ENCODE measurements at places on chromosomes 7 and 10. TPM values are rescaled to one million over a fixed set of nuclear protein-coding genes. Genes with fewer than 3 reads are reported as not detected.

The PDE6C gene
- total RNA-seq = not detected

The HOXA6 gene
- total RNA-seq = 1.6 TPM

DNA sequence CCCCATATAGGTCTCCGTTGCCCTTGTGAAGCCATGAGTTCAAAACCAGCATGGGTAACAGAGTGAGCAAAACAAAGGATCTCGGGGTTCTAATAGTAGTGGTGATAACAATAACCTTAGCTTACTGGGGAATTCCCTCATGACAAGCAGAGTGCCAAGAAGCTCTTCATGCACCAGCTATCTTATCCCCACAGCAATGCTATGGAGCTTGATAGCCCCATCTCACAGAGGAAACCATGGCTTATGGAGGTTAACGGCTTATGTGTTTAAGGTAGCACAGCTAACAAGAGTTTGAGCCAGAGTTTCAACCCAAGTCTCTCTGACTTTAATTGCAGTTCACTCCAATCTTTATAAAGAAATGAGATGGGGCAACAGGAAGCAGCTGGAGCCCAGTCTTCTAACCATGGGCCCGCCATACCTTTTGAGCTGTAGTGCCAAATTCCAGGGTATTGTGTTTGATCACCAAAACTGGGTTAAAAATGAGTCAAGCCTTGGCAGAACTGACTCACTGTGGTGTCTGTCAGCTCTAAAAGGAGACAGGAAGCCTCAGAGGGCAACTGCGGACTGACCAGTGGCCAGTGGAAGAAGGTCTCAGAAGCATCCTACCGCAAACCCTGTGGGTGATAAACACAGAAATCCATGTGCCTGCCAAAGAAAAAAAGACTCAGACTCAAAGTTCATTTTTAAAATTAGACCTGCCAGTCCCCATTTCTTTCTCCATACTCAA is 16.5 kb upstream of the PLAU start:
- no peak for DNase-seq
- peaks cover 22% of the 10 kb centered on the region for H3K4me1 ChIP-seq
- no peak overlapping the region for H3K27ac ChIP-seq
- H3K36me3 ChIP-seq = no peaks in the 10 kb centered on the region

- peaks cover 30% of the 10 kb centered on the region for H3K4me1 ChIP-seq
- no peak for DNase-seq
- H3K27ac ChIP-seq = peak overlapping the region; percentile 87
- H3K36me3 ChIP-seq = no peaks in the 10 kb centered on the region
- no peaks in the 10 kb centered on the region for H3K27me3 ChIP-seq
Measured at GRCh38 chr7:1944619-1945210, 274.6 kb downstream of the ELFN1 start.

DNA sequence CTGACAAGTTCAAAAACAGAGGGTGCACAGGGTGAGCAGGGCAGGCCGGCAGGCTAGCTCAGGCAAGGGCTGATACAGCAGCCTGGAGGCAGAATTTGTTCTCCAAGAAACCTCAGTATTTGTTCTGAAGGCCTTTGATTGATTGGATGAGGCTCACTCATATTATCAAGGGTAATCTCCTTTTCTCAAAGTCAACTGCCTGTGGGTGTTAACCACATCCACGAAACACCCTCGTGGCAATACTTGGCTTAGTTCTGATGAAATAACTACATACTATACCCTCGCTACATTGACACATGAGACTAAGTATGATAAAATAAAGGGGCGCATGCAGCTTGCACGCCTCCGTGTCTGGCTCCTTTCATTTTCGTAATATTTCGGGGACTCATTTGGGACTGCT is 4.4 kb upstream of the PPP2R2D start:
- no peak overlapping the region for H3K27ac ChIP-seq
- H3K4me1 ChIP-seq = peaks cover 7% of the 10 kb centered on the region
- peaks cover 47% of the 10 kb centered on the region for H3K27me3 ChIP-seq
- DNase-seq = no peak
- H3K4me3 ChIP-seq = peak overlapping the region; percentile 3

DNA sequence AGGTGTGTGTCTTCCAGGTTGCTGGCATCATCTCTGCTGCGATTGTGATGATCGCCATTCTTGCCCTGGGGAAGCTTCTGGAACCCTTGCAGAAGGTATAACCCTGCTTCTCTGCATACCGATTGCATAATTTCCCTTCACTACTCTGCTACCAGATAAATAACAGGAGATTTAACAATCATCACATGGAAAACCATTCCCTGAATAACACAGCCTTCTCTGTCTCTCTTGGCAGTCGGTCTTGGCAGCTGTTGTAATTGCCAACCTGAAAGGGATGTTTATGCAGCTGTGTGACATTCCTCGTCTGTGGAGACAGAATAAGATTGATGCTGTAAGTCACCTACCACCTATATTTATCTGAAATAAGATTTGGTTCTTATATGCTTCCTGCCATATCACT is 33.8 kb downstream of the SLC26A4 start:
- no peaks in the 10 kb centered on the region for H3K27me3 ChIP-seq
- H3K36me3 ChIP-seq = no peaks in the 10 kb centered on the region
- H3K4me3 ChIP-seq = no peak overlapping the region
- peaks cover 36% of the 10 kb centered on the region for H3K4me1 ChIP-seq
- DNase-seq = no peak
- H3K27ac ChIP-seq = no peak overlapping the region

DNA sequence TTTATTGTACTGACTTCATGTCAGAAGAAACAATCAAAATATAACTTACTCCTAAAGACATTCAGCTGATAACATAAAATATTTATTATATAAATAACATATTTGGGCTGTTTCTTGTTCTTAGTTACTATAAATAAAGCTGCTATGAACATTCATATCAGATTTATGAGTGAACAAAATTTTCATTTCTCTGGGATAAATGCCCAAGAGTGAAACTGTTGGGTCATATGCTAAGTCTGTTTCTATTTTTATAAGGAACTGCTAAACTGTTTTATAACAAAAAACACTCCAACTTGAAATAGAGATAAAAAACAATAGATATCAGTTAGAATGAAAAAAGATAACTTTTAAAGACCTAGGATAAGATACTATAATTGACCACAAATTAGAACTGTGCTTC is 26.5 kb upstream of the CC2D2B start:
- H3K36me3 ChIP-seq = peaks cover 17% of the 10 kb centered on the region
- no peak overlapping the region for H3K4me3 ChIP-seq
- DNase-seq = no peak
- H3K27me3 ChIP-seq = no peaks in the 10 kb centered on the region
- no peaks in the 10 kb centered on the region for H3K4me1 ChIP-seq
- H3K27ac ChIP-seq = no peak overlapping the region
